ENCODE measurements at places on chromosomes 3 and 15.

DNA sequence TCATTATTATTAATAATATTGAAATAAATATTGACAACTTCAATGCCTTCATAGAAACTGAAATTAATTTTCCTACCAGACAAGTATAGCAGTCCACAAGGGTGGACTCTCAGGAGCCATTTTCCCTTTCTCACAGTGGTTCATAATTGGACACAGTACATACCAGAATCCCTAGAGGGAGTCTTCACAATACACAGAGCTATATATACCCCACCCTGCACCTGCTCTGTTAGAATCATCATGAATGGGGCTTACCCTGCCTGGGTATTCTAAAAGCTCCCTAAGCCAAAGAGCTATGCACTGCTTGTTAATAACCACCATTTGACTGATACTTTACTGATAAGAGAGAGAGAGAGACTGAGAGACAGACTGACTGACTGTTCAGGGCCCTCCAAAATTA lies 134.9 kb downstream of the FEZF2 start:
- peaks cover 15% of the 10 kb centered on the region for H3K4me1 ChIP-seq
- H3K4me3 ChIP-seq = no peak overlapping the region
- no peak for DNase-seq
- no peaks in the 10 kb centered on the region for H3K27me3 ChIP-seq

DNA sequence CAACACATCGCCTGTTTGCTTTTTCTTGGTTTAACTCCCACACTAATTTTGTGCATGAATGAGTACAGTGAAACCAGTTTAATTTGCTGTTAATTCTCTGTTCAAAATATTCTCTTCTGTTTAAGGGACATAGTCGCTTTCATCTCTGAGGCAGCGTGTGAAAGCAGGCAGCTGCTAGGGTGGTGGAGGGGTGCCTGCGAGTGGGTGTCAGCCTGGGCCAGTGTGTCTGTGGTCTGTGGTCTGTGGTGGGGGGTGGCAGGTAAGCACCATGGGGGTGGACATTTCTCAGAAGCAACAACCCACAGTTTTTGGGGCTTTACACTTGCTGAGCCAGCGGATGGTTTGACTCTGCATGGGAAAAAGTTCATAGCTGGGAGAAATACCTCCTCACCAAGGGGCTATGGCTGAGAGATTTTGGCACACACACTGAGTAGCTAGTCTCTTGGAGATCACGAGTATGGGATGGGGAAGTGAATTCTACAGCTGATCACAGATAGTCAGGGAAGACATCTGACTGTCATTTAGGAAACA lies 109.2 kb downstream of the EPHB1 start:
- peaks cover 14% of the 10 kb centered on the region for H3K4me1 ChIP-seq
- no peak overlapping the region for H3K27ac ChIP-seq
- no peaks in the 10 kb centered on the region for H3K36me3 ChIP-seq
- H3K4me3 ChIP-seq = no peak overlapping the region
- no peak for DNase-seq

DNA sequence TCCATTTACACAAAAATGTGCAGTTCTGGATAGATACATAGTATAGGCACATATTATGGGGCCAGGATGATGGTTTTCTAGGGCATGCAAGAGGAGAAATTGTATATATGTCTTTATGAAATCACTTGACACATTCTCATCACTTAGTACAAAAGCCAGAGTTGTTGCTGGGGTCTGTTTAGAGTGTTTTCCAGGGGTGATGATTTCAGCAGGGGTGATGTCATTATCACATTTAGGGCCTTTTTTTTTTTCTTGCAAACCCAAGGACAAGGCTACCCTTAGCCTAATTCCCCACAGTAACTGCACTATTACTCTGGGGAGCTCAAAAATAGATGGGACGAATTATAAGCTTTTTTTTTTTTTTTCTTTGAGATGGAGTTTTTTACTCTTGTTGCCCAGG lies 3.6 kb downstream of the ZNF589 start:
- H3K36me3 ChIP-seq = peaks cover 8% of the 10 kb centered on the region
- no peak overlapping the region for H3K4me3 ChIP-seq
- H3K4me1 ChIP-seq = peaks cover 5% of the 10 kb centered on the region
- no peak overlapping the region for H3K27ac ChIP-seq

DNA sequence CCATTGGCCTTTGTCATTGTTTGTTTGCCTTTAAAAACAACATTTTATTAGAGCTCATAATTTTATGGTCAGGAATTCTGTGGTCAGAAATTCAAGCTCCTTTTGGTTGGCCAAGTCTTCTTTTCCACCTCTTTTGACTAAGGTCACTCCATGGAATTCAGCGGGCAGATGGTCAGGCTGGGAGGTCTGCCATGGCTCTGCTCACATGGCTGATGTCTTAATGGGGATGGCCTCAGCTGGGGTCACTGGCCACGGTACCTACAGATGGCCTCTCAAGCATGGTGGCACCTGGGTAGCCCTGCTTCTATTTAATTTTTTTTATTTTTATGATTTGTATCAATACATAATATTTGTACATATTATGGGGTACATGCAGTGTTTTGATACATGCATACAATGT lies 360.8 kb upstream of the MCTP2 start:
- DNase-seq = no peak
- no peaks in the 10 kb centered on the region for H3K36me3 ChIP-seq
- H3K27me3 ChIP-seq = no peaks in the 10 kb centered on the region
- H3K4me1 ChIP-seq = no peaks in the 10 kb centered on the region

GRCh38 chr15:60708684-60709083 lies 229.7 kb upstream of the ICE2 start:
- peaks cover 15% of the 10 kb centered on the region for H3K4me1 ChIP-seq
- no peak overlapping the region for H3K4me3 ChIP-seq
- no peak overlapping the region for H3K27ac ChIP-seq
- no peaks in the 10 kb centered on the region for H3K27me3 ChIP-seq
- no peak for DNase-seq

DNA sequence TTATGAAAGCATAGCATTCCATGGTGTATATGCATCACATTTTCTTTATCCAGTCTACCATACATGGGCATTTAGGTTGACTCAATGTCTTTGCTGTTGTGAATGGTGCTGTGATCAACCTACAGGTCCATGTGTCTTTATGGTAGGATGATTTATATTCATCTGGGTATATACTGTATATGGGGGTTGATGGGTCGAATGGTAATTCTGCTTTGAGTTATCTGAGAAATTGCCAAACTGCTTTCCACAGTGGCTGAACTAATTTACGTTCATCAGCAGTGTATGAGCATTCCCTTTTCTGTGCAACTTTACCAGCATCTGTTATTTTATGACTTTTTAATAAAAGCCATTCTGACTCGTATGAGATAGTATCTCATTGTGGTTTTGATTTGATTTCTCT lies 662.4 kb upstream of the BCHE start:
- H3K4me3 ChIP-seq = no peak overlapping the region
- H3K27me3 ChIP-seq = no peaks in the 10 kb centered on the region
- no peak for DNase-seq
- no peaks in the 10 kb centered on the region for H3K36me3 ChIP-seq

DNA sequence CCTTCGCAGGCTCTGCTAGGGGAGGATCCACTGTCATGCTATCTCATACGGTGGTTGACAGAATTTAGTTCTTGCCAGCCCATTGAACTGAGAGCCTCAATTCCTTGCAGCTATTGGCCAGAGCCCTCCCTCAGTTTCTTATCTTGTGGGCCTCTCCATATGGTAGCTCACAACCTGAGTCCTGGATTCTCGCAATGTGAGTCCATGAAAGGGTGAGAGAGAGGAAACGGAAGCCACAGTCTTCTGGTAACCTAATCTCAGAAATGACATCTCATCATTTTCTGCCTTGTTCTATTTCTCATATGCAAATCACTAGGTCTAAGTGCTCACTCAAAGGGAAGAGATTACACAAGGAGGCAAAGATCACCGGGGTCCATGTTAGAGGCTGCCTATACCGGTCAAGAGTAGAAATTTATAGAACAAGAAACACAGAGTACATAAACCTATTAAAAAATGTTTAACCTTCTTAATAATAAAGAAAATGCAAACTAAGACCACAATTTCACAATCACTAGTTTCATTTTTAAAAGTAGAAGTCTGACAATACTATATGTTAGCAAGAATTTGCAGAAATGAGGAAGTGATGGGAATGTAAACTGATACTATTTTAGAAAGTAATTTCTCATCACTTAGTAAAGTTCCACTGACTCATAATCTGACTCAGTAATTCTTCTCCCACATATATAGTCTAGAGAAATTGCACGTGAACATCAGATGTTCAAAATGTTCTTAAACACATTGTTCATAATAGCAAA lies 378.4 kb upstream of the AGTR1 start:
- no peaks in the 10 kb centered on the region for H3K27me3 ChIP-seq
- no peak overlapping the region for H3K27ac ChIP-seq
- DNase-seq = no peak
- no peak overlapping the region for H3K4me3 ChIP-seq

DNA sequence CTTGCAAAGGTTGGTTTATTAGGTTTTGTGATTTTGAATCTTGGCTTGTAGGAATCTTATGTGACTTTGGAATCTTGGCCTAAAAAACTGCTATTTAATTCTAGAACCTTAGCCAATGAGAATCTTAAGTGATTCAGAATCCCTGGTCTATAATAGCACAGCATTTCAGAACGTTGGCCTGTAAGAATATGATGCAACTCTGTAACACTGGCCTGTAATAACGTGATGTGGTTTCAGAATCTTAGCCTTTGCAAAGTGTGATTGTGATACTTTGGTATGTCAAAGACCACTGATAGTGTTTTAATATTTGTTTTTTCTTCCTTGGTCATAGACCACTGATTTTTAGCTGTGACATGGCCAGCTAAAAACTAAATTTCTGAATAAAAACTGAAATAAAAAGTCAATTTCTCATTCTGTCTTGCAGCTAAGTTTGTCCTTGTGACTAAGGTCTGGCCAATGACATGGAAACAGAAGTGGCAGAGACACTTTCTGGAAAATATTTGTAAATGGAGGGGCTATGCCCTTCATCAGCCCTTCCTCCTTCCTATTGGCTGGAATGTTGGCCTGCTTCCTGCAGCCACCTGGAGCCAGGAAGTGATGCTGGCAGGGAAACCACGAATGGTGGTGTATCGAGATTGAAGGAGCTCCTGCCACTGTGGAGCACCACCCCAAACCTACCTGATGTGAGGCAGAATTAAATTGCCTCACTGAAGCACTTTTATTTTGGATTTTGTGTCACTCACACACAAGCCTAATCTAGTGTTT lies 42.3 kb upstream of the CORO2B start:
- DNase-seq = no peak
- no peaks in the 10 kb centered on the region for H3K4me1 ChIP-seq
- no peak overlapping the region for H3K27ac ChIP-seq
- H3K4me3 ChIP-seq = no peak overlapping the region

DNA sequence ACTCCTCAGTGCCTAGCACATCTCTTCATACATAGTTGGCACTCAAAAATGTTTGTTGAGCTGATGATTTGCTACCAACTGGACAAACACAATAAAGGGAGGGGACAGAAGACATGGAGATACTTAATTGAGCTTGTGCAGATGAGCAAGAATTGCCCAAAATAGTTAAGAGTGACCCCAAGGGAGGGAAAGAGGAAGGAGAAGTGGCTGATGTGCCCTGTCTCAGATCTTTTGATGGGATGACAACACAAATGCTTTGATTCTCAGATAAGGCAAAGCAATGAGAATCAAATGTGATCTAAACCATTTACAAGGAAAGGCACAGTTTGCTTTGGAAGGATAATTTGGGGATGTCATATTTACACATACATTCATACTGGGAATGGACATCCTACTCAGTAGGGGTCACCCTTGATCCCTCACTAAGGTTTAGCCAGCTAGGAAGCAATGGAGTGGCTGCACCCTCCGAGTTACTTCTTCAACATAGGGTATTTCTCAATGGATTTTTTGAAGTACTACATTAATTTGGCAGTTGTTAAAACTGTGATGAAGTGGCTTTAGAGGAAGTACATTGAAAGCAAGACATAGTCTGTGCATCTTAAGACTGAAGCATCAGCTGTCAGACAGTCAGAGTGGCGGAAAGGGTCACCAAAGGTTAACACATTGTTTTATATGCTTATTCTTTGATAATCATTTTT lies 21.9 kb upstream of the SSR3 start:
- no peaks in the 10 kb centered on the region for H3K27me3 ChIP-seq
- no peak overlapping the region for H3K4me3 ChIP-seq
- DNase-seq = no peak
- no peaks in the 10 kb centered on the region for H3K36me3 ChIP-seq

DNA sequence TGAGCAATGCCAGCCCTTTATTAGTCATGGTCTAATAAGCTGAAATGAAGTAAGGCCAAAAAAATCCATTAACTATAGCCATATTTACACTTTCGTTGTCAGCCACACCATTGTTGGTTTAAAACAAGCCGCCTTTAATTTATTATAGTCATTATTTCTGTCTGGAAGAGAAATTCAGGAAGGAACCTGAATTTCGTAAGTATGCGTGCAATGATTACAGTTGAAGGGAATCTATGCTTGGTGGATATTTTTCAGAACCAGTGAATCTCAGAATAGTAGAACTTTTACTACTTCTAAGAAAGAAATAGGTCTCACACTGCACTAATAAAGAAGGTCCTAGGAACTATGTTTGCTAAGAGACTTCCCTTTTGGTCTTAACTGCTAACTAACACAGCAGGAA lies 59.1 kb downstream of the FAM43A start:
- peaks cover 21% of the 10 kb centered on the region for H3K4me1 ChIP-seq
- H3K36me3 ChIP-seq = no peaks in the 10 kb centered on the region
- peaks cover 89% of the 10 kb centered on the region for H3K27me3 ChIP-seq
- H3K27ac ChIP-seq = no peak overlapping the region

- H3K36me3 ChIP-seq = peaks cover 11% of the 10 kb centered on the region
- H3K27ac ChIP-seq = no peak overlapping the region
- H3K4me1 ChIP-seq = no peaks in the 10 kb centered on the region
- no peak overlapping the region for H3K4me3 ChIP-seq
- H3K27me3 ChIP-seq = no peaks in the 10 kb centered on the region
Measured at GRCh38 chr3:179768080-179768479, 115.2 kb downstream of the USP13 start.

DNA sequence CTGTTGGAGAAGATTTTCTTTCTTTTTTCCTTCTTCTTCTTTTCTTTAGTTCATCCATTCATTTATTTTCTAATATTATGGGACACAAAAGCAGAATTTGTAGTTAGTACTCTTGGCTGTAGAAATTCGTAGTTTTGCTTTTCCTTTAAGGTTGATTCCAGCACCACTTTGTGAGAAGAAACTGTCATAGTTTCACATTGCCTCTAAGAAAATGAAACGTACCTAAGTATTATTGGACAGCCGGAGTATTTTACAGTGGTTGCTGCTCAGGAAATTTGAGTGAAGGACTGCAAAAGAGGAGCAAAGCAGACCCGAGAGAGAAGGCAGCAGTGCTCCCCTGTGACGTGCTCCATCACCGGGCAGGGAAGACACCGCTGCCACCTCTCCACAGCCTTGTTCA lies 48.1 kb downstream of the PLCL2 start:
- no peak overlapping the region for H3K4me3 ChIP-seq
- no peaks in the 10 kb centered on the region for H3K27me3 ChIP-seq
- no peaks in the 10 kb centered on the region for H3K4me1 ChIP-seq
- no peak overlapping the region for H3K27ac ChIP-seq

DNA sequence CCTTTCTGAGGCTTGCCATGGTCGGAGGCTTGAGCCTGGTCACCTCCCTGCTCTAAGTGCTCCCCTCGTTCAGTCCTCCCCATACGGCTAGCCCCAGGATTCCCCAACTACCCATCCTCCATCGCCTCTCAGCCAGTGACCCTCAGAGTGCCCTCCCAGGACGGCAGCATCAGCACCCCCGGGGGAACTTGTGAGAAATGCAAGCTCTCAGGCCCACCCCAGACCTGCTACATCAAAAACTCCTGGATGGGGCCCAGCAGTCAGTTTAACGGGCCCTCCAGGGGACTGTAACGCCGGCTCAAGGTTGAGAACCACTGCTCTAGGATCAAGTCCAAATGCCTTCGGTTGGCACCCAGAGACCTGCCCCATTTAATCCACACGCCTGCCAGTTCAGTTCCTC lies 6.9 kb downstream of the ADAMTS17 start:
- H3K27ac ChIP-seq = no peak overlapping the region
- H3K27me3 ChIP-seq = peaks cover 23% of the 10 kb centered on the region
- no peak overlapping the region for H3K4me3 ChIP-seq
- H3K36me3 ChIP-seq = no peaks in the 10 kb centered on the region

All from neuronal stem cell (in vitro differentiated cells).